NCI-H510A treated with DMSO at 0.1 percent for 48 hours (cell line): ENCODE measurements at places on chromosomes 2 and 18.

GRCh38 chr2:115796078-115796477, 1353.6 kb downstream of the DPP10 start:
- DNase-seq = no peak

DNA sequence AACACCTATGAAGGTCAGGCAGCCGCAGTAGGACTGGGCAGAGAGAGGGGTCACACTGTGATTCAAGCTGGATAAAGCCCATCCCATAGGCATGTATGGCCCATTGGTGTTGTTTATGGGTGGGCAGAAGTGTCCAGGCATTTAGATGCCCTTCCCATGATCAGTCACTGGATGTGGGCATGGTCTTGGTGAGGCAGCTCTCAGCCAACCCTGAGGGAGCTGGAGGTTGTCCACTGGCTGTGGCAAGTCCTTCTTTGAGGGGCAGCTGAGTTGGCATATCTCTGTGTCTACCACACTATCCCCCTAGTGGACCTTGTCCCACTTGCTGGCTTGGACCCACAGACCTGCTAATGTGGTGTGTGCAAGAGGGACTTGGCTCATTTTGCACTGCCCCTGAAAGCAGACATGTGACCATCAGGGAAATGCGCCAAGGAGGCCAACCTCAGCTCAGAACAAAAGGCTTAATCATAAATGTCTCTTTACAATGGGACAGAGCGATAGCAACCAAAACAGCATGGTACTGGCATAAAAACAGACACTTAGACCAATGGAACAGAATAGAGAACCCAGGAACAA, 82.0 kb downstream of the TMEM17 start:
- DNase-seq = no peak

DNA sequence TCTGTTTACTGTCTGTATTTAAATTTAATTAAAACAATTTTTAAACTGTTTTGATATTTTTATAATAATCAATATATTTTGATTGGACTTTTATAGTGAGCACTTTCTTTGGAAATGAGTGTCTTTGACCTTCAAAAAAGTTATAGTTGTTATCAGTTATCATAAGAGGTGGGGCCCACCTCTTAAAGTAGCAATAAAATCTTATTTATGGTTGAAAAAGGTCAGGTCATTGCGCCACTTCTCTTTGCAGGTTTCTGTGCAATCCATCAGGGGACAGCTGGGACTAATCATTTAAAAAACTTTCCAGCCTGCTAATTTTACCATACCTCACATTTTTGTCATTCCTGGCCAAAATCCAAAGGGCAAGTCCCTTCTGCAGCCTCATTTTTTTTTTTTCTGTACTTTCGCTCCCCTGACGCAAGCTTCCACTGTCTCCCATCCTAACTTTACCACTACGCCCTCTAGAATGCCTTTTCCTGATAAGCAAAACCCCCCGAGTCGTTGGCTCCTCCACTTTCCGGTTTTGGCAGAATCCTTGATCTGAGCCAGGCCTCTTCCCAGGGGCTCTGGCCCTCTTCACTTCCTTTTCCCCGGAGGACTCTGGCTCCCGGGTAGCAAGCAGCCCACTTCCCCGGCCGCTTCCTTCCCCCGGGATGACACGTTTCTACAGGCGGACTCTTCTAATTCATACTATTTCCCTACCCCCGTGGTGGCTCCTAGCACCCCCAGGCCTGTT, 1.1 kb upstream of the SEH1L start:
- peak; percentile 39 for DNase-seq

DNA sequence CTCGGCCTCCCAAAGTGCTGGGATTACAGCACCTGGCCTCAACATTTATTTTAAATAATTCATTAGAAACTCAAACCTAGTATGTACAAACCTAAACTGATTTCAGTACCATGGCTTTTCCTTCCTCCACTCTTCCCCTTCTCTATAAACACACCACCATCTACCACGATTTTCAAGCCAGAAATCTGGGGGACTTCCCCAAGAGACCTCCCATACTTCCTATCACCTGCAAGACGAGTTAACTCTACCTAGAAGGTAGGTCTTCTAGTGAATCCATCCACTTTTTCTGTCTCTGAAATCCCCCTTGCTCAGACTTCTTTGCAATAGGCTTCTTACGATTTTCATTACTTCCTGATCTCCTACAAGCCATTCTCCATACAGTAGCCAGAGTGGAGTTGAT, 7.7 kb upstream of the FAM117B start:
- no peak for DNase-seq

DNA sequence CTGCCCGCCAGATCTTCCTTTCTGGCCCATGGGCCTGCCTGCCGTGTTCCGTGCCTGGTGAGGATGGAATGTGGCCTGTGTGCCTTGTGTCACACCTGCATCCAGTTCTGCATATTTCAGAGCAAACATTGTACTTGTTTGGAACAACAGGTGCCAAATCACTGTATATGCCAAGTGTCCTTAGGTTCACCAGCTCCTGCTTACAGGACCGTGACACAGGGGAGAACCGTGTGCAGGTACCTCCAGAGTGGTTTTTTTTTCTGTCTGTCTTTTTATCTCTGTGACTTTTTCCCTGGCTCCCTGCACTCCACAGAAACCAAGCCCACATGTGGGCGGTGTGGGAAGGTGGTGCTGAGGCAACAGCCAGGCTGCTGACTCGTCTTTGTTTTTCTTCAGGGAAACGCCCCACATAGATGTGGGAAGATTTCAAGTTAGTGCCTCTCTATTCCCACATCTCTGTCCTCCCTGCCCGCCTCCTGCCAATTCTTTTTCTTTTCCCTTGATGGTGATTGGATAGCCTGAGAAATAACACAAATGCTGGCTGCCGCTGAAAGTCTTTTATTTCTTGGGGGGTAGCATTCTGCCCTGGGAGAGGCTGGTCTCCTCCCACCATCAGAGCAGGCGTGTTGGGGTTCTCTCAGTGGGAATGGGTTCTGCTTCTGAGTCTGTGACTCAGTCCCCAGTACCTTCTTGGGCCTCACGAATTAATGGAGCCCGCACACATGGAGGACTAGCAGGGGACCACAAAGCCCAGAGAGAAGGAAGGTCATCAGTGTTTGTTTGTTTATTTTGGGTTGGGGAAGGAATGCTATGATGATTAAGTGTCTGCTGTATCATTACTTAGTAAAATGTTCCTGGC, 21.4 kb downstream of the GRHL1 start:
- DNase-seq = no peak

GRCh38 chr2:231502596-231502995, 27.6 kb downstream of the NMUR1 start:
- DNase-seq = no peak

- no peak for DNase-seq
Measured at GRCh38 chr18:28110924-28111323, 66.0 kb downstream of the CDH2 start.
